ENCODE measurements at places on chromosomes 6 and 20.

GRCh38 chr6:82208913-82209312 is 38.6 kb downstream of the IBTK start:
- no peak for DNase-seq

- DNase-seq, result no peak
Measured at GRCh38 chr6:154474648-154475428, 35.6 kb downstream of the CNKSR3 start.

- DNase-seq, result no peak
Measured at GRCh38 chr6:43250992-43251373, 7.7 kb downstream of the TTBK1 start.

DNA sequence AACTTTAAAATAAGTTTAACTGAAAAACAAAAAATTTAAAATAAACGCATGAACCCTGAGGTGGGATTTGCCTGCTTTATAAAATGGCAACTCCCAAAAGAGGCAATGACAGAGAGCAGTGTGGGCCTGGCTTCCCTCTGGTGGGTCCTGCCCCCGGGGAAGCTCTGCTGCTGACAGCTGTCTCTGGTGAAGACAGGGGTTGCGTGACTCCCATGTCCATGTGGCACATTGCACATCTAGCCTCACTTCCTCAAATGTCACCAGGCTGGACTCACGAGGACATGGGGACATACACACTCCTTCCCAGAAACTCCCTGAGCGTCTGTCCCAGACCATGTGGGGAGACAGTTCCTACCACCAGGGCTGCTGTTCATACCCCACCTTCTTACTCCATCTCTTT is 66.2 kb downstream of the ABHD12 start:
- no peak for DNase-seq

DNA sequence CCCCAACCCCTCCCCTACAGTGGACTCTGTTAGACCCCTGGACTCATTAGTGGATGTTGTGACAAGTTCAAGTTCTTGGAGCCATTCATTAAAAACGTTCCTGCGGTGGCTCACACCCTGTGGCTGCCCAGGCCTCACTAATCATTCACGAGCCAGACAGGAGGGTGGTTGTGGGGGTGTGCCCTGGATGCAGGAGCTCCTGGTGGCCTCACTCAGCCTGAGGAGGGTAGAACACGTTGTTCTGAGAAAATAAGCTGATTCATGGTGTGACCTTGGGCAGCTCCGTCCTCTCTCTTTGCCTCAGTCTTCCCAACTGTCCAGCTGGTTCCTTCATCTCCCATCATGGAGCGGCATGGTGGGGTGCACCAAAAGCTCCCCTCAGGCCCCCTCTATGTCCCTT is 16.7 kb downstream of the SLC13A3 start:
- no peak for DNase-seq

DNA sequence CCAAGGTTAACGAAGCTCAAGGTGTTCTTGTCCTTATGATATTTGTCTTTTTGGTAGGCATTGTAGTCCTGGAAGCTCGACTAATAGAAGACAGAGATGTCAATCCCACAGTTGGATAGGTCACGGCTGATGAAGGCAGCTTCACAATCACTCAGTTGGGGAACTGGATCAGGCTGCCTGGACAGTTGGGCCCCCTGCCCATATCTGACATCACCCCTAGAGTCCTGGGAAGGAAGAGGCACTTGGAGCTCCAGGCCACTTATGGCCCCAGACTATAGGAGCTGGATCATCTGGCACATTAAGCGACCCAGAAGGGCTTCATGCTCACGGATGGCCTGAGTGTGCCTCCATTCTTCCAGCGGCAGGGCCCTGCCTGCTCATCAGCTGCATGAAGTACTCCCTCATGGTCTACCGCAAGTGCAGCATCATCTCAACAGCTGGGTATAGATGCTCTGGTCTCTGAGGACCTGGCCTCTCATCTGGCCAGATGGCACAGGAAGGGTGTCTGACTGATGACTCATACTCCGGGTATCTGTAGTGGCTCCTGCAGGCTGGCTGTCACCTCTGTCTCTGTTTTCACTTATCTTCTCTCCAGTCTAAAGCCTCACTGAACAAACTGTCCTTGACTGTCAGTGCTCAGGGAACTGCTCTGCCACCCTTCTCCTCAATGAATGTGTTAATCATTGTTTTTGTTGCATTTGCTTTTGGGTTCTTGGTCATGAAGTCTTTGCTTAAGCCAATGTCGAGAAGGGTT is 29.2 kb upstream of the SSR1 start:
- no peak for DNase-seq

DNA sequence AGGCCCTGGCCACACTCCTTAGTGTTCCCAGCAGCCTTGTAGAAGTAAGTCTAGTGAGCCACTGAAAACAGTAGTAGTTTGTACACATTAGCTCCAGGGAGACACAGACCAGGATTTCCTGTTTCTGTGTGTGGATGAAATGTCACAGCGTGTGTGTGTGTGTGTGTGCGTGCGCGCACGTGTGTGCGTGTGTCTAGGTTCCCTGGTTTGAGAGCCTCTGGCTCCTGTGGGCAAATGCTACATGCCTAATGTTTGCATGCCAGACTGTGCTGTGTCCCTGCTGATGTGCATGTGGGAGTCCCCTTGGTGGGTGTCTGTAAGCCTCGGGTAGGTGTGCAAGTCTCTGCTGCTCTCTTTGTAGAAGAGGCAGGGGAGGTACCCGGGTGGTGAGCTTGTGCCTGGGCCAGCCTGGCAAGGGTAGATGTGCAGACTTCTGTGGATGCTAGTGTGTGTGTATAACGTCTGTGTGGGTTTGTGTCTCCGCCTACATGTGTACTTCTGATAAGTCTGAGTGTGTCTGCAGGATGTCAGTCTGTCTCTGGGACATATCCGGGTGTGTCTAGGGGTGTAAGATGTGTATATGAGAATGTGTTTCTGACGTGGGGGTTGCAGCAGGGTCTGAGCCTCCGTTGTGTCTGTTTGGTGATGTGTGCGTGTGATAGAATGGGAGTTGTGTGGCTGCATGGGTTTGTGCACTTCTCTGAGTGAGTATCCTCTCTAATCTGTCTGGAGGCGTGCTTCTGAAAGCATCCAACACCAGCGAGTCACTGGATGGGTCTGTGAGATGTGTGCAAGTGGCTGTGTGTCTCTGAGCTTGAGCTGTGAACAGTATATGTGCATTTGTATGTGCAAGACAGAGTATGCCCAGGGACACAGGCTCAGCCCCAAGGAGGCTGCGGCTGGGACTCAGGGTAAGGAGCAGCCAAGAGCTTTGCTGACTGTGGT is 19.0 kb upstream of the TLDC2 start:
- peak; percentile 84 for DNase-seq

DNA sequence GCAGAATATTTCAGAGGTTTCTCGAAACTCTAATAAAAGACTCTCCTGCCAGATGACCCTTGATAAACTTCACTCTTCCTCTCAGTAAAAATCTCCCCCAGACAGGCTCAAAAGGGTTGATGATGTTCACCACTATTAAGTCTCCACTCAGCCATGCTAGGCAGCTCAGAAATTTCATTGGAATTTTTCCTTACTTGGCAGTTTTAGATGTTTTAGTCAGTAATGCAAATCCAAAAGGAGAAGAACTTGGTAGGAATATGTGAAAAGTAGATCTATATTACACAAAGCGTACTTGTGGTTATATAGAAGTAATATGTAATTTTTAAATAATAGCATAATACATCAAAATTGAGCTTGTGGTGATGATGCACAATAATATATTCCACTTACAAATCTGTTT is 333.0 kb downstream of the PHF3 start:
- no peak for DNase-seq

DNA sequence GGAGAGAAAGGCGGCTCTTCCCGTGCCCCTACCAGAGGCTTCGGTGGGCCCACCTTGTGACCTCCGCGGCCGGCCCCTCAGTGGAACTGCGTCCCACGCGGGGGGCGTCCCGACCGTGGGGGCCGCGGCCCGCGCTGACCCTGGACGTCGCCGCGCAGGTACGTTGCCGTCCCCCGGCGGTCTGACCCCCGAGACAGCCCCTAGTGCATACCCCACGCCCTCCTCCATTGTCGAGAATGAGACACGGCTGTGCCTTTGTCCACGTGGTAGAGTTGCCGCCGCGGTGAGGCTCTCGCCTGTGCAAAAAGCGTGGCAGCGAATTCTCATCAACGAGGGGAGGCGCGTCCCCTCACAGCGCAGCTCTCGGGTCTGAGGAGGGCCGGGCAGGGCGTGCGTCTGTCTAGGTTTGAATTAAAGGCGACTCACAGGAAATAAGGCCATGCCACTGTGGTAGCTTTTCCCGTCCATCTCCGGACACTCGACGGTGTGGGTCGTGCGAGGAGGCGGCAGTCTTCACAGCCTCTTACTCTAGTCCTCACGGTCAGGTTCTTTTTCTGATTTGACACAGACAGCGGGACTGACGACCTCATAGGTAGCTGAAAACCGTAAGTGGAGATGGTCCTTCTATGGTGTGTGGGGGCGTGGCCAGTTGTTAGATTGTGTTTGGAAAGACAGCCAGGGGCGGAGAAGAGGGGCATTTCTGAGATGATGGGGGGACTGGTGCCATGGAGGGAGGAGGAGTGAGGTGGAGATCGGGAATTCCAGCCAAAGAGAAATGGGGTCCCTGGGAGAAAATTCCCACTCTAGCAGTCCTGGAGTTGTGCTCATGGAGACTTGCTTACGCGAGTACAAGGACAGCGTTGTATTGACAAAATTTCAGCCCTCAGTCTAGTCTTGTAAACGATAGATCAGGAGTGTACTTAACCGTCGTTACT is 580 bp downstream of the NXT1 start:
- peak; percentile 63 for DNase-seq
